Tongue (tissue), 3 donors: ENCODE measurements at places on chromosomes 2 and 18. TPM values are rescaled to one million over a fixed set of nuclear protein-coding genes. Genes with fewer than 3 reads are reported as not detected.

- DNase-seq, result no peak
Measured at GRCh38 chr2:226439337-226439736, 360.3 kb downstream of the IRS1 start.

- DNase-seq, result peak; percentile 29
Measured at GRCh38 chr2:200741468-200742202, 70.1 kb upstream of the BZW1 start.

- DNase-seq, result no peak
Measured at GRCh38 chr2:219398721-219399363, 11.1 kb upstream of the DNPEP start.

The FAP gene
- 50.0 TPM for total RNA-seq
